ENCODE measurements at places on chromosomes 13 and 19.

DNA sequence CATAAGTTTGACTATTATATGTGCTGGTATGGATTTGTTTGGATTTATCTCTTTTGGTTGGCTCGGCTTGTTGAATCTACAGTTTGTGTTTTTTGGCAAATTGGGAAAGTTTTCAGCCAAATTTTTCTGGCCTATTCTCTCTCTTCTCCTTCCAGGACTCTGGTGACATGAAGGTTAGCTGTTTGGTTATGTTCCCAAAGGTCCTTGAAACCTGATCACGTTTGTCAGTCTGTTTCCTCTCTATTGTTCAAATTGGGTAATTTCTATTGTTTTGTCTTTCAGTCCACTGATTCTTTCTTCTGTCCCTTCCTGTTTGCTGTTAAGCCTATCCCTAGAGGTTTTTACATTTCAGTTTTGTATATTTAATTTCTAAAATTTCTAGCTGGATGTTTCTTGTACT lies 81.5 kb upstream of the SHISA2 start:
- DNase-seq, result no peak

DNA sequence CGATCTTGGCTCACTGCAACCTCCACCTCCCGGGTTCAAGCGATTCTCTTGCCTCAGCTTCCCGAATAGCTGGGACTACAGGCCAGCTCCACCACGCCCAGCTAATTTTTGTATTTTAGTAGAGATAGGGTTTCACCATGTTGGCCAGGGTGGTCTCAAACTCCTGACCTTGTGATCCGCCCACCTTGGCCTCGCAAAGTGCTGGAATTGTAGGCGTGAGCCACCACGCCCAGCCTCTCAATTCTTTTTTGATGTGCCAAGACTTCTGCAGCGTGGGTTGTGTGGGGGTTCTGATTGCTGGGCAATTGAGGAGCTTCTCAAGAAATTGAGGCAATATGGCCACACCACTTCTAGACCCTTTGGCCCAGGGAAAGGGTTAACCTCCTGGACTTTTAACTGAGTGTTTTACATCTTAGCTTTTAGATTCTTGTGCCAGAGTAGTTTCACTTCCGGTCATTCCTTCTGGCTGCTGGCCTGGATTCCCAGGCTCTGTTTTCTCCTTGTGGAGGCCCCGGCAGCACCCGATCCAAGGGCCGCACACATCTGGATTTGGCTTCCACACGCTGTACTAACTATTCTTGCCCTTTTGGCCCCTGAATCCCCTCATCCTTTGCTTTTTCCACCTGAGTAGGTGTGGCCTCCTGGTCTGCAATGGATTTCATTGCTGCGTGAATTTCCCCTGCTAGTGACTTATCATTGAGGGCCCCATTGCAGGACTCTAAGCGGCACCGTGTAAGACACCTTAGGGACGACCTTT lies 14.7 kb downstream of the SMARCA4 start:
- no peak for DNase-seq

DNA sequence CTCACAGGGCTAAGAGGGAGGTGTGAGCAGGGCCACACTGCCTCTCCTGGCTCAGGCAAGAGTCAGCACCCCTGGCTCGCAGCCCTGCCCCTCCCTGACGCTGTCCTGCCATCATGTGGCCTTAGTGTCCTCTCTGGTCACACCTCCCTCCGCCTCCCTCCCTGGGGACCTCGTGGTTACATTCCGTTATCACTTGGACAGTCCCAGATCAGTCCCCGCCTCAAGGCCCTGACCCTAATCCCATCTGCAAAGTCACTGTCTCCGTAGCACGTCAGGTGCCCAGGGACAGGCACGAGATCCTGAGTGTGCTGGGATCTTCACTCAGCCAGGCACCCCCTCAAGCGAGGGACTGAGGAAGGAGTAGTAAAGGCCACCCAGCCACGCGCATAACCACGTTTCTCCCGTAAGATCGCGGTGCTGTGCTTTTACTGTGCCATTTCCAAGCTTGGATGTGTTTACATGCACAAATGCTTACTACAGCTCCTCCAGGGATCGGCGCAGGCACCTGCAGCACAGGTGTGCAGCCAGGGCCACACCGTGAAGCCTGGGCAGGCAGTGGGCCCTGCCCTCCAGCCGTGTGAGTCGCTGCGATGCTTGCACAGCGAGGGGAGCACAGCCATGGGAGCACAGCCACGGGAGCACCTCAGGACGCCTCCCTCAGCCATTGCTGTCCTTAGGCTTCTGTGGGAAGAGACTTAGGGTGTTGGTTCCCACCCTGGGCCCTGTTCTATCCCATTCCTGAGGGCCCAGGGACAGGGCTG lies 10.7 kb upstream of the TMEM255B start:
- no peak for DNase-seq

DNA sequence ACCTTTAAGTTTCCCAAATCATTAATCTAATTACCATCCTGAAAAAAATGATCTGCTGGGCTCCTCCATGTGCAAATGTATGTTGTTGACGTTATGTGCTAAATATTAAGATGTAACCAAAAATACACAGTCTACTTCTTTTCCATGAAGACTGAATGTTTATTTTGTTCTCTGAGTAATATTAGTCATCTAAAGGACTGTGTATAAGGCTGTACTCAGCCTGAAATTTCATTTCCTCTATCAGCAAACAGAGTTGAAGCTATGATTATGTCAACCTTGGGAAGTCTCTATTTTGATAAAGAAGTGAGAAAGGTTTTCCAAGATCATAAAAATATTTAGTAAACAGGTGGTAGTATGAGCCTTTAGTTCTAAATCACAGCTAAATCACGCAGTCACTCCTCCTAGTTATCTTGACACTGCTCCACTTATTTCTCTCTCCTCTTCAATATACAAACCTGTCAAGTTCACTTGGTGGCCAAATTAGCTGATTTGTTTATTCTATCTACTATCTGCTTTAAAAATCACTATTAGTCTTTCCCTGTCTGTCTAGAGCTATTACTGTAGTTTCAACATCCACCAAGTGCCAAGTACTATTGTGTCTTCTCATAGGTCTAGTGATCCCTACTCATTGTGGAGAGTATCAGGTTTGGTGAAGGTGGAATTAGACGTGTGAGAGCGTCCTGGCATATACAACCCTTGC lies 211.7 kb upstream of the STARD13 start:
- no peak for DNase-seq

- DNase-seq, result no peak
Observed at GRCh38 chr13:67635754-67636153, 405.6 kb upstream of the PCDH9 start.

DNA sequence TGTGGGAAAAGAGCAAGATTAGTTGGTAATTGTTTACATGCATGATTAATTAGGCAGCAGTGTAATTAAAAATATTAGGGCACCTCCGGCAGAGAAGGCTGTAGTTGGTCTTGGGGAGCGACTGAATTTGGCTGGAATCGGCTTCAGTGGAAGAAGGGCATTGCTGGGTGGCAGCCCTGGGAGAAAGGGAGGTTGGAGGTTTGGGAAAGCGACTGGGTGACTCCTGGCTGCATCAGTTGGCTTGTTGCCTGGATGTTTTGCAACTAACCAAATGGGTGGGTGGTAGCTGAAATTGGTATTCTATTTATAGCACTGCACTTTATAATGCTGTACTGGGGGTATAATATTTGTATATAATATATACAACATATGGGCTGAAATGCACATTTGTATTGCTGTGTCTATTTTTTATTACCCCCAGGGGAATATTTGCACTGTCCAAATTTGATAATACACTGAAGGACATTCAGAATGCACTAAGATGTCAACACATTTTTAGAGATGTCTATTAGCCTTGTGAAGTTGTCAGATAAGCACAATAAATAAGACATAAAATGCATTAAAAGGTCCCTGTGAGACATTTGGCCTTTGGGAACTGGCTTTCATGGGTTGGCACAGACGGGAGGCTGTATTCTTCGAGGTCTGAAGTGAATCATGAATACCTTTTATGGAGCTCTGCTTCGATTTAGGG lies 1.7 kb downstream of the B3GLCT start:
- DNase-seq, result no peak

DNA sequence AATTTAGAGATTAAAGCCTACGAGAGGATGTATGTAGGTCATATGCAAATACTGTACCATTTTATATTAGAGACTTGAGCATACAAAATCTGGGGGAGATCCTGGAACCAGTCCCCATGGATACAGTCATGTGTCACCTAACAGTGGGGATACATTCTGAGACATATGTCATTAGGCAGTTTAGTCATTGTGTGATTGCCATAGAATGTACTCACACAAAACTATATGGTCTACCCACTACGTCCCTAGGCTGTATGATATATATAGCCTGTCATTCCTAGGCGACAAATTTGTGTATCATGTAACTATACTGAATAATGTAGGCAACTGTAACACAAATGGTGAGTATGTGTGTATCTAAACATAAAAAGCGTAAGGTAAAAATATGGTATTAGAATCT lies 62.8 kb downstream of the WDFY2 start:
- no peak for DNase-seq

GRCh38 chr13:113458253-113459065 lies 5.2 kb upstream of the ADPRHL1 start:
- no peak for DNase-seq

- no peak for DNase-seq
Observed at GRCh38 chr19:49403404-49404187, 15.5 kb downstream of the KASH5 start.

GRCh38 chr19:7391218-7391670 lies 42.5 kb downstream of the ARHGEF18 start:
- DNase-seq, result peak; percentile 88

DNA sequence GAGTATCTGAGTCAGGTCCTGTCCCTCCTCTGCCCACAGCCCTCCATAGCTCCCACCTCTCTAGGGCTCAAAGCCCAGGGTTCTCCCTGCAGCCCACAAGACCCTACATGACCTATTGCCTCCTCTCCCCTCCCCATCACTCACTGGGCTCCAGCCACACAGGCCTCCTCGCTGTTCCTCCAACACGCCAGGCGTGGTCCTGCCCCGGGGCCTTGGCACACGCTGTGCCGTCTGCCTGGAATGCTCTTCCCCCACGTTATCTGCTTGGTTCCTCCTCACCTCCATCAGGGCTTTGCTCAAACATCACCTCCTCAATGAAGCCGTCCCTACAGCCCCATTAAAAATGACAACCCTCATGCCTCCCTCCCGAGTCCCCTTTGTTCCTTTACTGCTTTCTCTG lies 21.1 kb downstream of the PTPRS start:
- DNase-seq, result no peak

GRCh38 chr19:47065242-47065641 lies 16.8 kb upstream of the TMEM160 start:
- DNase-seq, result no peak

GRCh38 chr19:55781112-55781511 lies 12.2 kb downstream of the RFPL4AL1 start:
- no peak for DNase-seq

DNA sequence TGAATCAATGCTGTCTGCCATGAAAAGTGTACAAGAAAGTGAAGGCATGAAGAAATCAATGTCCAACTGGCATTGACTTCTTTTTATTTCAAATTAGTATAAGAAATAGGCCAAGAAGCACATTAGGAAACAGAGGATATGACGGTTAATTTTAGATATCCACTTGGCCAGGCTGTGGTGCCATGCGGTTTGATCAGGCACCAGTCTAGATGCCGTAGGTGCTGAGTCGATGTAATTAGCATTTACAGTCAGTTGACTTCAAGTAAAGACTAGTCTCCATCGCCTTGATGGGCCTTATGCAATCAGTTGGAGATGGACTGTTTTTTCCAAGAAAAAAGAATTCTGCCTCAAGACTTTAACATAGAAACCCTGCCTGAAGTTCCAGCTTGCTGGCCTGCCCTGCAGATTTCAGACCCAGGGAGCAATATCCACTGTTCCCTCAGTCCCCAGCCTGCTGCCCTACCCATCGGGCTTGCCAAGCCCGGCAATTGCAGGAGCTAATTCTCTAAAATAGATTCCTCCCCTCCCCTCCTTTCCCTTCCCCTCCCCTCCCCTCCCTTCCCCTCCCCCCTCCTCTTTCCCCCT lies 120.5 kb upstream of the PEG3 start:
- DNase-seq, result no peak

GRCh38 chr13:35136585-35136984 lies 194.5 kb downstream of the NBEA start:
- no peak for DNase-seq

DNA sequence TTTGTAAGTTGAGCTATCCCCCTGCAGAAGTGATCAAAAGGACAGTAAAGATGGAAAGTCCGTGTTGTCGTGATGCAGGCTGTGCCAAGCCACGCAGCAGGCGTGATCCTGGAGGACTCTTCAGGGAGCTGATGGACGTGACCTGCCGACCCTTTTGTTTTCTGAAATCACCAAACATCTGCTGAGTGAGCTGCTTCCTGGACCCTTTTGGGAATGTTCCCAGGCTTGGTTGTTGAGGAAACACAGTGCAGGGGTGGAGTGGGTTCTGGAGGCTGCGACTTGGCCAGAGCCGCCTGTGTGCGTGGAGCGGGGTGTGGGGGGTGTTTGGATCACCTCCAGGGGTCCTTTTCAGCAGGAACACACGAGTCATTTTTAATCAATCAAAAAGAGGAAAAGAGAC lies 15.4 kb upstream of the CPAMD8 start:
- DNase-seq, result no peak

- DNase-seq, result no peak
Observed at GRCh38 chr13:83286737-83287136, 595.5 kb downstream of the SLITRK1 start.

GRCh38 chr13:28753946-28754345 lies 35.2 kb upstream of the SLC46A3 start:
- no peak for DNase-seq

GRCh38 chr19:48896191-48896720 lies 2.3 kb downstream of the TULP2 start:
- no peak for DNase-seq

- no peak for DNase-seq
Observed at GRCh38 chr19:38852231-38853044, 2.7 kb upstream of the HNRNPL start.

DNA sequence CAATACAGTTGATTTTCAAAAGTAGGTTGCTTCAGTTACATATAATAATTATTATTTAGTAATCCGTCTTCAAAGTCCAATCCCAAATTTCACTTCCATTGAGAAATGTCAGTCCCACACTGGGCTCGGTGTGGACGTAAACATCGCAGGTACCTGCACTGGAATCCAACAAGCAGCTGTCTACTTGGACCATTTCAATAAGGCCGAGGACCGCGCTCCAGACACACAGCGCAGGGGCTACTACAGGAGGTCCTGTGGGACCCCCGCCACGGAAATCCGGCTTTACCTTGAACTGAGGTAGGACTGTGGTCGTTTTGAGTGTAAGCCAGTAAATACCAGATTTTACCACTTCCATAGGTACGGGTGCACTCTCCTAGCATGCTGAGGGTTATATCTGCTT lies 30.8 kb downstream of the IRS2 start:
- DNase-seq, result no peak

GRCh38 chr13:36084131-36084530 lies 47.1 kb downstream of the DCLK1 start:
- DNase-seq, result no peak

GRCh38 chr13:34039678-34040077 lies 221.7 kb downstream of the RFC3 start:
- DNase-seq, result no peak
